ENCODE measurements at places on chromosomes 6 and 20.

DNA sequence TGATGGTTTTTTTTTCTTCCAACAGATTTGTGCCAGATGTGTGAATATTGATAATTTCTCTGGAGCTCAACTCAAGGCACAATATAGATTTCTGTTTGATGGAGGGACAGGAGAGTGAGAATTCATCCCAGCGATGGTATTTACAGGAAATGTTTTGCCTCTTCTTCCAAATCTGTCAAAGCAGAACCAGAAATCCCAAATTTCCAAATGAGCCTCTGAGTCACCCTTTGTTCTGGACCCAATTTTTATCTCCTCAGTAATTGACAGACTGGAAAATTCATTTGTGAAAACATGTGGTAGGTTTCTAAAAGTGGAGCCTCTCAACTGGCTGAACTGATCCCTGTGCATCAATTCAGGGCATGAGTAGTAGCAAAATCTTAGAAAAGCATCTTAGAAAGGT, 223.2 kb upstream of the TSHZ2 start:
- DNase-seq = no peak

- DNase-seq = no peak
Observed at GRCh38 chr20:34083137-34083536, 28.9 kb downstream of the EIF2S2 start.

- DNase-seq = no peak
Observed at GRCh38 chr6:52654007-52654406, 16.9 kb upstream of the TMEM14A start.

- DNase-seq = no peak
Observed at GRCh38 chr6:168988801-168989200, 264.8 kb downstream of the THBS2 start.

DNA sequence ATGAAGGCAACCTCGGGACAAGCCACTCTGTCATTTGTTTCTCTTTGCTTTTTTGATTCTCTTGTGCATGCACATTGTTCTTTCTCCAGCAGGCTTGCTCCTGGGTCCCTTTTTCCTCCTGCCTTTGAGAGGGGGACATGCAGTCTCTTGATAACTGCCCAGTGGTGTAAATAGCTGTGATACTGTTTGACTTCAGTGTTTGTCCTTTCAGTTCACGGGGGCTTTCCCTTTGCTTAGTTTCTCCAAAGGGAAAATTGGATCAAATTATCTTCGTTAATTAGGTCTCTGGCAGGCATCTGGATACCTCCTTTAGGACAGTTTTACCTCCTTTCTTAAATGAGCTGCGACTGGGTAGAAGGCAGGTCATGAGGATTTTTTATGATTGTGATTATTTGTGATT, 41.5 kb downstream of the RALGAPB start:
- no peak for DNase-seq

- DNase-seq = no peak
Observed at GRCh38 chr6:34864007-34864406, 23.8 kb downstream of the TAF11 start.

DNA sequence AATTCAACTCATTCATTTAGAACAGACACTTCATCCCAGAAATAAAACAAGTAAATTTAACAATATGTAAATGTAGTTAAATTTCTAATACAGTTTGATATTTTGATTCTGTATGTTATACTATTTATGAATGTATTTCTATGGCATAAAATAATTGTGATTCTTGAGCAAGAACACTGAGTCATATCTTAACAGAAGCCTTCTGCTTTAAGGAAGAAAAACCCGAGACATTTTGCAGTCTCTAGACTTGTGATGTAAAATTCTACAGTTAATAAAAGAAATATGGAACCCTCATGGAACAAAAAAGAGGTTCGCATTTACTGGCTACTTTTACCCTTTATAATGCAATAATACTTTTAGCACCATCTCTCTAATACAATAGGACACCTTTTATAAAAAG, 47.9 kb upstream of the SCML4 start:
- DNase-seq = no peak

- no peak for DNase-seq
Observed at GRCh38 chr6:163946437-163946836, 531.9 kb downstream of the QKI start.
